ENCODE measurements at places on chromosomes 11 and 22.

GRCh38 chr11:10477690-10478046 is 22.6 kb downstream of the AMPD3 start:
- DNase-seq, result no peak

DNA sequence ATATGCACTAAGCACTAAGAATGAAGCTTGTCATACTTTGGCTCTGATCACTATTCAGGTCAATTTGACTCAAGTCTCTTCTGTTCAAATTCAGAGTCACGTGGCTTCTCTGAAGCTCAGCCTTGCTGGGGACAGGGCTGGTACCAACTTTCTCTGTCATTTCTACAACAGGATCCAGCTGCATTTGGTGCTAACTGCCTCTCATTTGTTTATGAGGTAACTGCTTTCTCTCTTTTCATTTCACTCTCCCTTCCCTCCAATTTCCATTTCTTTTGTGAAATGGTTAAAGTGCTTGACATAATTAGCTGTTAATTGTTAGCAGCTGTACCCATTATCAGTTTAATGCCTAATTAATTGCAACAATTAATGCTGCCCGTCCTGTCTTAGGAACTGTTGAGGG is 259.7 kb upstream of the PLET1 start:
- DNase-seq, result no peak

GRCh38 chr11:124740277-124740882 is 638 bp downstream of the NRGN start:
- DNase-seq, result peak; percentile 39

DNA sequence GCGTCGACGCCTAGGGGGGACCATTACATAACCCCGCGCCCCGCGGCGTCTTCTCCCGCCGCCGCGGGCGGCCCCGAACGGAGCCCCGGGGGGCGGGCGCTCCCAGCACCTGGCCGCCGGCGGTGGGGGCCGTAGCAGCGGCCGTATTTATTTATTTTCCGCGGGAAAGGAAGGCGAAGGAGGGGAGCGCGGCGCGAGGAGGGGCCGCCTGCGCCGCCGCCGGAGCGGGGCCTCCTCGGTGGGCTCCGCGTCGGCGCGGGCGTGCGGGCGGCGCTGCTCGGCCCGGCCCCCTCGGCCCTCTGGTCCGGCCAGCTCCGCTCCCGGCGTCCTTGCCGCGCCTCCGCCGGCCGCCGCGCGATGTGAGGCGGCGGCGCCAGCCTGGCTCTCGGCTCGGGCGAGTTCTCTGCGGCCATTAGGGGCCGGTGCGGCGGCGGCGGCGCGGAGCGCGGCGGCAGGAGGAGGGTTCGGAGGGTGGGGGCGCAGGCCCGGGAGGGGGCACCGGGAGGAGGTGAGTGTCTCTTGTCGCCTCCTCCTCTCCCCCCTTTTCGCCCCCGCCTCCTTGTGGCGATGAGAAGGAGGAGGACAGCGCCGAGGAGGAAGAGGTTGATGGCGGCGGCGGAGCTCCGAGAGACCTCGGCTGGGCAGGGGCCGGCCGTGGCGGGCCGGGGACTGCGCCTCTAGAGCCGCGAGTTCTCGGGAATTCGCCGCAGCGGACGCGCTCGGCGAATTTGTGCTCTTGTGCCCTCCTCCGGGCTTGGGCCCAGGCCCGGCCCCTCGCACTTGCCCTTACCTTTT is at the start of gene EP300:
Gene EP300, plus strand, starts transcription at position 570 of the 795 bp plus-strand sequence. CDS start 413 bp downstream, outside the sequence.
- peak; percentile 95 for DNase-seq

DNA sequence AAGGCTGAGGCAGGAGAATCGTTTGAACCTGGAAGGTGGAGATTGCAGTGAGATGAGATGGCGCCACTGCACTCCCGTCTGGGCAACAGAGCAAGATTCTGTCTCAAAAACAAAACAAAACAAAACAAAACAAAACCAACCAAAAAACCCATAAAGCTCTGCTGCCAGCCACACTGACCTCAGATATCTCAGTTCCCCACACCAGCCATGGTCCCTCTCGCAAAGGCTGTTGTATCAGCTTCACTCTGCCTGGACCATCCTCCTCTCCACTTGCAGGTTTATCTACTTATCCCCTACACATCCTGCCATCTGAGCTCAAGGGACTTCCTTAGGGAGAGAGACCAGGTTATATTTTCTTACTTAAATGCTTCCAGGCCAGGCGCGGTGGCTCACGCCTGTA is 11.1 kb downstream of the BACE1-AS start:
- DNase-seq, result no peak

DNA sequence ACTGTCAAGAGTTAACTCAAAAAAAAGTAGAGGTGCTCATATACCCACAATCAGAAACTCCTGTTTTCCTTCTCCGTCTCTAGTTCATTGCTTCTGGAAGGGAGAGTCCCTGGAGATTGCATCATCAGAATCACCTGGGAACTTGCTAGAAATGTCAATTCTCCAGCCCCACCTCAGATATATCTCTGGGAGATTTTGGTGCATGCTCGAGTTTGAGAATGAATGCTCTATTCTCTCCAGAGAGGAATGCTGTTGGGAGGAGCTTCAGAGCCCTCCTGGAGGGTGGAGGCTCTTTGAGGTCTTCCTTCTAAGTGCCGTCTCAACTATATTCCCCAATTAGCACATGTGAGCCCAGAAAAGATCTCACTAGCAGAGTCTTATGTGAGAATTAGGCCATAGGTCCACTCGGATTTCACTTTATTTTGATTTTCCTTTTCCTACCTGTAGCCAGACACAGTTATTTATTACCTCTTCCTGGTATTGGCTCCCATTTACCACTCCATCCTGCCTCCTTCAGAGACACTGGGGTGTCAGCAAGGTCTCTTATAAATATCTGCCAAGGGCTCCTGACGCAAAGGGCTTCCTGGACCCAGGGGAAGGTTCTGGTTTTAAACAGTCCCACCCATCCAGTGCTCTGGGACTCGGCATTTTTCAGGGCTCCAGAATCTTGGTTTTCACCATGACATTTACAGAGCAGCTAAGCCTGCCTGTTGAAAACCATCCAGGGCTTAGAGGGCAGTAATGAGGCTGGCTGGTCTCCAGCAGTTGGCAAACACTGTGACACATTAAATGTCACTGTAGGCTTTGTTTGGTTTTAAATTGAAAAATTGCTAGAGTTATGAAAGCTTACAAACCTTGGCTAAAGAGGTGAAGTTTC is 136.2 kb downstream of the CD44 start:
- DNase-seq, result no peak

GRCh38 chr11:123742724-123743120 is 1.3 kb upstream of the ZNF202 start:
- DNase-seq, result no peak

DNA sequence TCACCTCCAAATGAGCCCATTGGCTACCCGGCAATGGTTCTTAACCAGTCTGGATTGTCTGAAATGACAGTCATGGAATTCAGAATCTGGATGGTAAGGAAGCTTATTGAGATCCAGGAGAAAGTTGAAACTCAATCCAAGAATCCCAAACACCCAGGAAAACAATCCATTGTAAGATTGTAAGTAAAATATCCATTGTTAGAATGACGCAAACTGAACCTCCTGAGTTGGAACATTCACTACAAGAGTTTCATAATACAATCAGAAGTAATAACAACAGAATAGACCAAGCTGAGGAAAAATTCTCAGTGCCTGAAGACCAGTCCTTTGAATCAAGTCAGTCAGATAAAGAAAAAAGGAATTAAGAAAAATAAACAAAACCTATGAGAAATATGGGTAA is 22.1 kb downstream of the OR8G5 start:
- no peak for DNase-seq

DNA sequence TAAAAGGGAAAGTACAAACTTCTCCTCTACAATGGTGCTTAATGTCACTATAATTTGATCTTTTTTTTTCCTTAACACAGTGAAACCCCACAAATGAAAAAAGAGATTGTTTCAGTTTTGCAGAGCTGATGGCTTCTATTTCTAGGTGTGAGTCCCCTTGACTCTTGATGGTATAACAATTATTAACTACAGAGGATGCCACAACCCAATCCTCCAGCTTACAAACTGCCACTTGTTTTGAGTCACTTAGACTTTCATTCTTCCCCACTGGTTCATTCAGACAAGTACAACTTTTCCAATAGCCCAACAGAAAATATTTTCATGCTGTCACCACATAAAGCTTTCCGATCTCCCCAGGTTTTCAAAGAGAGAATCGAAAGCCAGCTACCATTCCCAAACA is 812.2 kb downstream of the LRRC4C start:
- DNase-seq, result no peak

DNA sequence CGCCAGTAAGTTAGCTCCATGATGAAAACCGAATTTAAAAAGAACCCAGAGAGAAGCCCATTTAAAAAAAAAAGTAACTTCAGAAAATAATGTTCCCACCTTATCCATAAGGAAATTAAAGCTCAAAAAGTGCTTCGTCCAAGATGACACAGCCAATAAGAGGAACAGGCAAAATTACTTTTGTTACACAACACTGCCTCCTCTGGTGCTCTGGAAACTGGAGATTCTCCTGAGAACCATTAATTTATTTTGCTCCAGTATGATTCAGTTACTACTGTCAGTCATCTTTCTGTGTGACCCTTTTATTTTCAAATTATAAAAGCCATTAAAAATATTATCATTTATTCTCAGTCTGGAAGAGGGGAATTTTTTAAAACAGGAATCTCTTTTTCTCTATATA is 2.0 kb downstream of the IFT27 start:
- no peak for DNase-seq

GRCh38 chr11:77353131-77353530 is 51.6 kb upstream of the GDPD4 start:
- no peak for DNase-seq

- peak; percentile 63 for DNase-seq
Measured at GRCh38 chr11:120985718-120986569, 38.0 kb upstream of the TBCEL start.

Data from T-helper 2 cell (primary cell).